ENCODE measurements at places on chromosomes 13 and 19. TPM values are rescaled to one million over a fixed set of nuclear protein-coding genes. Genes with fewer than 3 reads are reported as not detected.

DNA sequence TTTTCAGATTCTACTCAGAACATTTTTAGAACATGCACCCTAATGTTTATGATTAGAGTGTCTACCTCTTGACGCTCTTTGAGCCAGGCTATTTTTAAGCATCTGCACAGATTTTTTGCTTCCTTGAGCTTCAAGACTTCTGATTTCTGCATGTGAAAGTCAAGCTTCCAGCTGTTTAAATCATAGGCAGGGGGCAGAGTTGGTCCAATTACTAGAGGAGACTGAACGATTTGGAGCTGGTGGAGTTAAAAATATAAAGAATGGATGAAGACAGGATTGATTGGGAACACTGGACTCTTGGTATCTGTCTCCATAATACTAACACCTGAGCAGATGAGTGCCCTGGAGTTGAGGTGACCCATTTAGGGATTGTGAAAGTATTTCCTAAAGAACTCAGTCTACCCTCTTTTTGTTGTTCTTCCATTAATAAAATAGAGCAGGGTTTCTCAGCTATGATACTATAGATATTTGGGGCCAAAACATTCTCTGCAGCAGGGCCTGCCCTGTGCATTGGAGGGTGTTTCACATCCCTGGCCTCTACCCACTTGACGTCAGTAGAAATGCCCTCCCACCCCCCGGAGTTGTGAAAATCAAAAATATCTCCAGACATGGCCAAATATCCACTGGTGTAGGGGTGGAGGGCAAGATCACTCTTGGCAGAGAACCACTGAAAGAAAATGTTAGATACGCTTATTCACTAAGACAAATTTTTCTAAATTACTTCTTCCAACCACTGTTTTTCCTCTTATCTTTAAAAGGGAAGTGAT lies 160.1 kb downstream of the COG6 start:
- peak; percentile 13 for DNase-seq

GRCh38 chr13:43139211-43139610 lies 115.8 kb downstream of the DNAJC15 start:
- no peak for DNase-seq

GRCh38 chr19:44925114-44925891 lies 10.9 kb downstream of the APOC1 start:
- DNase-seq, result no peak

KLK12 gene
- not detected for total RNA-seq

DNA sequence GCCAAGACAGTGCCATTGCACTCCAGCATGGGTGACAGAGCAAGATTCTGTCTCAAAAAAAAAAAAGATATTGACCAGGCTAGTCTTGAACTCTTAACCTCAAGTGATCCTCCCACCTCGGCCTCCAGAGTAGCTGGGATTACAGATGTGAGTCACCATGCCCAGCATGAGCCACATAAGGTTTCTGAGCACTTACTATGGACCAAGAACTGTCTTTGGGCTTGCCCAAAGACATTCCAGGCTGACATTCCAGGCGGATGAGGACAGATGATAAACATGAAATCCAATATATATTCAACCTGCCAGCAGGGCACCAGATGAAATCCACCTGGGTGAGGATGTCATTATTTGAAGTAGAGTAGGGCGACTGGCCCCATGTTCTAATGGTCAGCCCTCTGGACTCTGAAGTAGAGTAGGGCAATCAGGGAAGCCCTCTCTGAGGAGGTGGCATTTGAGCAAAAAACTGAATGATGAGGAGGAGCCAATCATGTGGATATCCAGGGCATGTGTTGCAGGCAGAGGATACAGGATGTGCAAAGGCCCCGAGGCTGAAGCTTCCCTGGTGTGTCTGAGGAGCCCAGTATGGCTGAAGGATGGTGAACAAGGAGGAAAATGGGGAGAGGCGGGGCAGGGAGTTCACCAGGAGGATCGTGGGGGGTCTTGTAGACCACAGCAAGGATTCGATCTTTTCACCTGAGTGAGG lies 4.0 kb downstream of the C19orf38 start:
- peak; percentile 74 for DNase-seq

GRCh38 chr19:897442-898039 lies 4.3 kb downstream of the RNU6-9 start:
- DNase-seq, result no peak

- DNase-seq, result no peak
Observed at GRCh38 chr13:50787316-50788195, 55.9 kb downstream of the DLEU7 start.

C2CD4C gene
- total RNA-seq, result 0.29 TPM

DNA sequence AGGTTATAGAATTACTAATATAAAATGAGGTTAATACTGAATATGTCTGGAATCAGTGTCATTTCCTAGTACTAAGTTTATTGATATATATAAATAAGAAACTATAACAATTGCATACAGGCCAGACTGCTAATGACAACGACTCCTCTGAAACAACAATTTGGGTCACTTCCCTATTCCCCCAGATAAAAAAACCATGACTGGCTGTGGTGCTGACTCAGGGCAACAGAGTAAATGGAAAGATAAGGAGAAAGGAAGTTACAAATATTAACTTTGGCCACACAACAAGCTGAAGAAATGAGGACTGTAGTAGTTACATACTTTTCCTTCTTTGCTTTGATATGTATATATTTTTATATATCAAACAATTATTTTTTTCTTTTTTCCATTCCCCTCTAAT lies 263.7 kb upstream of the PCDH9 start:
- DNase-seq, result no peak

GRCh38 chr19:38898788-38899446 lies 501 bp downstream of the SIRT2 start:
- DNase-seq, result peak; percentile 14

GRCh38 chr13:47549219-47549752 lies 451.8 kb downstream of the SUCLA2 start:
- DNase-seq, result no peak

DNA sequence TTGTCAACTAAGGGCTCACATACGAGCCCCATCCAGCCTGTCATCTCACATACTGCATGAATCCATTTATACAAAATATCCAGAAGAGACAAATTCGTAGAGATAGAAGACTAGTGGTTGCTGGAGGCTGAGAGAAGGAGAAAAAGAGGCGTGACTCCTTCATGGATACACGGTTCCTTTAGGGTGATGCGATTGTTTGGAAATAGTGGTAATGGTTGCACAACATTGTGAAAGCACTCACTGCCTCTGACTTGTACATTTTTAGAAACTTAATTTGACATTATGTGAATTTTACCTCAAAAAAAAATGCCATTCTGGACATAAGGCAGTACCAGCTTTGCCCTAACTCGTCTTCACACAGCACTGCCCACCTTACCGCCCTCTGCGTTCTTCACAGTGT lies 27.3 kb downstream of the IGFL1 start:
- no peak for DNase-seq

DNA sequence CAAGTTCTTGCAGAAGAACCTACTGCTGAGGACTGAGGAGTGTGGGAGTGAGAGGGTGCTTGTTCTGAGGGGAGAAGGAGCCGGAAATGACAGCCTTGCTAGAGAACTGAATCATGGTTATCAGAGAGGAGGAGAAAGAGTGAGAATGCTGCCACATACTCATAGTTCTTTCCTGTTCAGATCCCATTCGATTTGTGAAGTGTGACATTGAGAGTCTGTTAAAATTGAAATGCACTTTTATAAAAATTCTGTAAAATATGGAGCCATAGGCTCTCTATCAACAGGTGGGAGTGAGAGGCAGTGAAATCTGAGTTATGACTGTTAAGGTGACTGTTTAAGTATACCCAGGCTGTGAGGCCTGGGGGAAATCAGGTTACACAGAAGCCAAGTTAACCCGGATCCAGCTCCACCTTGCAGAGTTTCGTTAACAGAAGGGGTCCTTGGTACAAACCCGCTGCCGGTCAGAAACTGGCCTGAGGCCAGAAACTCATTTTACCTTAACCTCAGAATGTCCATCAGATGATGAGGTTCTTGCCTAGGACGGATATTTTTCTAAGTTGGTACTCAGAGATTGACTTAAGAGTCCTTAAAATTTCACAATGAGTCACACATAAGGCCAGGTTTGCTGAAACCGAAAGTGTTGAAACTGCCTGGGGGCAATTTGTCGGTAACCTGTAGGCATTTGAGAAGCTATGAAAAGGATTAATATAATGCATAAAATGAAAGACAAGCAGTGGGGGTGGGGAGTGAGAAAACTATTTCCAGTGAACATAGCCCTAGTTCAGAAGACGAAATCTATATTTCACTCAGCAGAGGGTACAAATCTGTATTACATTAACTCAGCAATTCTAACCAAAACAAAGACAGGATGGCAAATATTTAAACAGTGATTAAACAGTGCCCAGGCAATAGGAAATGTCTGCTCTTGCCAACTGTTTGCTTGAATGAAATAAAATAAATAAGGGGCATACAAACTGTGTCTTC lies 350.5 kb downstream of the KCNRG start:
- peak; percentile 76 for DNase-seq

A1BG gene
- 1.9 TPM for total RNA-seq

DNA sequence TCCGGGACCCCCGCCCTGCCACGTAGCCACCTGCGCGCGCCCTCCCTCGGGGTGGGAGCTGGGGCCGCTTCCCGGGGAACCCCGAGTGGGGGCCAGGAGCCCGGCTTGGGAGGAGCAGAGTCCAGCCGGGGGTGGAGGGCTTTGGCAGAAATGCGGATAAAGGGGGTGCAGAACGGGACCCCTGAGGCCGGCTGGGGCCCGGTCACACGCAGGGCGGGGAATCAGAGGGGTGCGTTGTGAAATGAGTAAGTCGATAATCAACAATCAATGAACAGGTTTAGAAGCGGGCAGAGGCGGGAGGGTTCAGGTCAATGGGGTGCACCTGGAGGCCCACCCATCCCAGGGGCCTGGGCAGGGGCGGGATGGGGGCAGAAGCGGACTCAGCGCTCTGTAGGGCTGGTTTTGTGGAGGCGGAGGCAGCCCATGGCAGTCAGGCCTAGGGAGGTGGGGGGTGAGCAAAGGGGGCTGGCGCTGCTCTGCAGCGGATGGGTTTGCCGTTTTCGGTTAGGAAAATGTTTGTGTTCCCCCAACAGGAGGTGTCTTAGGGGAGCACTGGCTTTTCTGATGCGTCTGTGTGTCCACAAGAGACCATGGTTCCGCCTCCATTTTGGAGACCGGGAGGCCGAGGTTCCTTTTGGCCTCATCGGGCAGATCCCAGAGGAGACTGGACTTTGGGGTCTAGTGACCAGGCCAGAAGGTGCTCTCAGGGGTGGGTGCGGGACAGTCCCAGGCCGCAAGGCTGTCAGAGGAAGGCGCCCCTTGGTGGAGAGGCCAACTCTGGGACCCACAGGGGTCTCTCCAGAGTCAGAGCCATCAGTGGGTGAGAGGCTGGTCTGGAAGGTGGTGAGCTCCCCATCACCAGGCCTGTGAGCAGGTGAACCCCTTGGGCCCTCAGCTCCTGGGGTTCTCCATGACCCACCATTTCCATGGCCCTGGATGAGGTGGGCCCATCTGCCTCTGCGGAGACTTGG lies 683 bp upstream of the DIRAS1 start:
- DNase-seq, result no peak

DNA sequence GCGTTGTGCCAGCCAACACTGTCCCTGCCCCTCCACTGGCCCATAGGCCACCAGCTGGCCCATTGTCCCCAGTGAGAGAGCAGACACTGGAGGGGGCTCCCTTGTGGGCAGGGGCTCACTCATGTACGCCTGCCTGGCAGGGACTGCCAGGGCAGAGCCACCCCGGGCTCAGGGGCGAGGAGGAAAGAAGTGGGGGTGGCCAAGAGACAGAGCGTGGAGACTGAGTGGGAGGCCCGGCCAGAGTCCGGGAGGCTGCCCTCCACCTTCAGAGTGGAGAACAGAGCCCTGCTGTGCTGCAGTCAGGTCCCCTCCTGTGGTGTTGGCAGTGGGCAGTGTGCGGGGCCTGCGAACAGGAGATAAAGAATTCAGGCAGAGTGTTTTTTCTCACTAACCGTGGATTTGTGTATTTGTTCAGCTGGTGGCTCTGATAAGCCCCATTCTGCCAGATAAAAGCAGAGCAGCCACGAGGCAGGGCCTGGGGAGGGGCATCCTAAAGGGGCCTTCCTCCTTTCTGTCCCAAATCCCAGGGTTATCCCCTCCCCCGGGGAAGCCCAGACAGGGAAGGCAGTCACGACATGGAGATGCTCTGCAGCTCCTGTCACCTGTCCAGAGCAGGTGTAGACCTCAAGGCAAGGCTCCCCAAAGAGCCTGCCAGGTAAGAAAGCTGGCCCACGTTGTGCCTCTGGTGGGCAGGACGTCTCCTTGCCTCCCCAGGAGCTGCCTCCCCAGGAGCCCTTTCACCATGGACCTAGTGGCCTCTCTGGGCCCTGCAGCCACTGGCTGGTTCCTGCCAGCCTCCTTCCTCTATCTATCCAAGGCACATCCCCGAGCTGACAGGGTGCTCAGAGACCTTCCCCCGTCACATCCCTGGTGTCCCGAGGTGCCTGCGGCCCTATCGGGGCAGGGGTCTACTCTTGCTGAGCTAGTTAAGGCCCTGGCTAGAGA lies 33.0 kb downstream of the LYL1 start:
- no peak for DNase-seq

GRCh38 chr19:5130371-5131030 lies 161.6 kb downstream of the KDM4B start:
- no peak for DNase-seq

DNA sequence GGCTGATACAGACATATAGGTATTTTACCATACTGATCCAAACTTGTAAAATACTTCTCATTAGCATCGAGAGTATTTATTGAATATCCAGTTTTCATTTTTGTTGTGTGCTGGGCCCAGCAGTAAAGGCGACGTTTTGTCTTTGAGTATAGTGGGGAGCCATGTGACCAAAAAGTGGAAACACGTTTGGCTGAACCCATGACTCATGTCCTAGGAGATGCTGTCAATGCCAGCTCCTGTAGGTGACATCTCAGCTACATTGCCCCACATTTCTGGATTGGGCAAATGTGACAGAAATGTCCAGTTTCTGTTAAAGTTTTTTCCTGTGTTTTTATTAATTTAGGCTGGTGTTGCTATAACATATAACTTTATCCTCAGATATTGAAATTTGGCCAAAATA lies 26.1 kb upstream of the GTF3A start:
- DNase-seq, result no peak

GRCh38 chr13:77896536-77896935 lies 22.1 kb downstream of the EDNRB start:
- DNase-seq, result peak; percentile 36
